GM13976 (cell line): ENCODE measurements at places on chromosomes 6 and 20.

GRCh38 chr6:164151161-164152120 is 736.9 kb downstream of the QKI start:
- DNase-seq = no peak

DNA sequence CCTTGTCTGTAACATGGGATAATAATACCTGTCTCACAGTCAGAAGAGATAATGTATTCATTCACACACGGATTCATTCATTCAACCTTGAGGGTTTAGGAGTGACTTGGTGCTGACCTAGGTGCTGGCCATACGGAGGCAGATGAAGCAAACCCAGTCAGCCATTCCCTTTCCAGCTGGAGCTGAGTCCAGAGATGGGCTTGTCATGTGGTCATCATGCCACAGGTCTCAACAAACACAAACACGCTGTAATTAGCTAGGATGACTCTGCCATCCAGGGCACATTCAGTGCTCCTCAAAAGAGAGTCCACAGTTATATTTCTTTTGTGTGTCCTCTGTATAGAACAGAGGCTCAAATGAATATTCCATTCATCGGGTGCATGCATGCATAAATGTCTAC is 19.5 kb upstream of the PRELID3B start:
- DNase-seq = no peak

DNA sequence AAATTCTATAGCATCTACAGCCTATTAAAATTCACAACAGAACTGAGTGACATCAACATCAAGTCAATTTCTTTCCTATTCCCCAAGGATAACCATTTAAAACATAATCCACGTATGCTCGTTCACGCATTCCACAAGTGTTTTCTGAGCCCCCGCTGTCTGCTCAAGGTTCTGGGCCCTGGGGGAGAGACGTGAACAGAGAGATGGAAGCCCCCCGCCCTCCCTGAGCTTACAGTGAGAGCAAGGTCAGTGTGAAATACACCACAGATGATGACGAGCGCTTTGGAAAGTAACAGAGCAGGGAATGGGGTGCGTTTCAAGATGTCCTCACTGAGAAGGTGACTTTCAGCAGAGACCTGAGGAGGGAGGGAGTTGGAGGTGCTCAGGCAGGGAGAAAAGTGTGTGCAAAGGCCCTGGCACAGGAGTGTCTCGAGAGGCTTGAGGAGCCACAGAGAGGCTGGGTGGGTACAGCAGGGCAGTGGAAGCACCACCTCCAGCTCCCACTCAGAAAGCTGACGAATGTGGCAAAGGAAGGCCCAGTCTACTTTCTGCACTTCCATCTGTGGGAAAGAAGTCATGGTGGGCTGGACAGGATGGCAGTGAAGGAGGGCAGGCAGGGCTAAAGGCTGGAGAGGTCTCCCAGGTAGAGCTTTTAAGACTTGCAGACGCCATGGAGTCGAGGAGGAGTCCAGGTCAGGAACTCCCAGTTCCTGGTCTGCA is 88.3 kb downstream of the DLL1 start:
- DNase-seq = no peak

DNA sequence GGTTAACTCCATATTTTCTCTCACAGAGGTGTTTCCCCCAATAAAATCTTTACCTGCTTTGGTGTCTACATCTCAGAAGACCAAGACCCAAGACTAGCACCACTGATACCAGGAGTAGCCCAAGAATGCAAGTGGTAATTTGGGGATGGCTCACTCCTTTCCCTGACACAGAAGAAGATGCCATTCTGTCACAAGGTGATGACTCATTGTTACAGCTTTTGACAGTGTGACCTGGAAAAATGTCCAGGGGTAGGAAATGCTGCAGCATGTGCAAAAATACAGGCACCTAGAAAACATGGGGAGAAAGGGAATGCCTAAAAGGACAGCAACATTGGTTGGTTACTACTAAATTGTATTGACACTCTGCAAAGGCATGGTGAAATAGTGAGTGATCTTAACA is 254.0 kb upstream of the GJE1 start:
- no peak for DNase-seq

GRCh38 chr6:134420614-134421181 is 102.8 kb upstream of the SGK1 start:
- DNase-seq = no peak

DNA sequence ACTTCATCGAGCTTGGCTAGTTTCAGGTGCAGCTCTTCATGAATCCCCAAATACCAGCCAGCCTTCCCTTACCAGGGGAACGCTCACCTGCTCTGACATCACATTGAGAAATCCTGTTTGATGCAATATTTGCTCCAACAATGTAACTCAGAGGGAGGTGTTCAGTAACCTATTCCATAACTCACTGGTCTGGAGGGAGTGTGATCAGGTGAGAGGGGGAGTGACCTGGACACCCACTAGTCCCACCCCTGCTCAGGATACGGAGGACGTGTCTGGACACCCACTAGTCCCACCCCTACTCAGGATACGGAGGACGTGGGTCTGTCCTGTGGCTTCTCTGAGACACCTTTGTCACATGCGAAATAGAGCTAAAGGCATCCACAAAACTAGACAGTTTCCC is 70.3 kb downstream of the HUS1B start:
- DNase-seq = no peak
